ENCODE measurements at places on chromosomes 4 and X.

DNA sequence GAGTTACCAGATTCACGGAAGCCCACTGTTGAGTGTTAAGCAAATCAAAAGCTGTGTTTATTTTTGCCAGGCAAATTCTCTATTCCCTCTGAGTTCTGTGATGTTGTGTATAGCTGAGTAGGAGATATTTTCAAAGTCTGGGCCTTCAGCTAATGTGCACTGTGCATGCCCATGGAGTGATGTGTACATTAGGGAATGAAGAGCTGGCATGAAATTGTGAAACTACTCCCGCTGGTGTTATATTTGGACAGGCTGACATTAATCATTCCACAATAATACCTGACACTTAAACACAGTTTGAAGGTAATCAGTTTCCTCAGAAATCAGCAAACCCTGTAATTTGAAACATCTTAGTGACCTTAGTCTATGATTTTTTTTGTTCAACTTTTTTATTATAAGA is 88.1 kb upstream of the MBNL3 start:
- peak; percentile 0 for DNase-seq

- no peak for DNase-seq
These were observed 59.0 kb upstream of the NDUFC1 start for GRCh38 chr4:139361301-139361700.

DNA sequence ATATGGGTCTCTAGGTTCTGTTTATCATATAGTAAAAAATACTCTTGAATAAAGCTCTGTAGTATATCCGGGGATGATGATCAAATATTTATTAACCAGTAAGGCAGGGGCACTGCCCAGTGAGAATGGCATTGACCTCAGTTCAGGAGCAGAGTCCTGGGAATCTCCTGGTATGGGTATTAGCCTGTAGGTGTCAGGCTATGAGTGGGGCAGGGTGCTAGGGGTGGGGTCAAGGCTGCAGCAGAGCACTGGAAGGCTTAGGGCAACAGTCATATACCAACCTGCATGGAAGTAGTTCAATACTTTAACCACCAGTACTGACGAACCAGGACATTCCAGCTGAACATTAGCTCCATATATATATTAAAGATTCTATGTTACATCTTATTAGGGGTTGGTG is 220.4 kb upstream of the ANXA3 start:
- DNase-seq = no peak

DNA sequence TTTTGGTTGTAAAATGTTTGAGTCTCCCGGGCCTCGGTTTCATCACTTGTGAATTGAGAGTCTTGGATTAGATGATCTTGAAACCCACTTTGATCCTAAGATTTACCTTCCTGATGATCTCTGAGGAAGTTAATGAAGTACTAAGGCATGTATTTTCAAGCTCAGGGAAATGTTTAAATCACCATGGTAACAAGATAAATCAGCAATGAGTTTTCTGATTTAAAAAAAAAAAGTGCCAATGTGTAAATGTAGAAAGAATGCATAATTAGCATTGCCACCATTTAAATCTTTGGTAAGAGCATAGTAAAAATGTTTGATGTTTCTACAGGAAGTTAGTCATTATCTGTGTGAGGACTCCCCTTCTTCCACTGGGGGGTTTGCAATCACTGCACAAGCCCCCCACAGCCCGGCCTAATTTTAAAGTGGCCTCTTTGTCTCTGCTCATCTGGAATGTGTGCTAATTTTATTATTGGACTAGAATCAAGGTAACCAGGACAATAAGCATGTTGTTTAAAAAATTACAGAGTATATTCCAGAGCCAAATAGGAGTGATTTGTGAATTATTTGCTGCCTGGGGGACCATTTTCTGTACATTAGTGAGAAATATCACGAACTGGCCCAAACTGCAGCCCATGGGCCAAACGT is 93.6 kb downstream of the SLC34A2 start:
- DNase-seq = no peak

- no peak for DNase-seq
These were observed 8.2 kb downstream of the PRRG3 start for GRCh38 chrX:151703487-151703886.
